ENCODE measurements at places on chromosomes 6 and 20. TPM values are rescaled to one million over a fixed set of nuclear protein-coding genes. Genes with fewer than 3 reads are reported as not detected.

MCM3 gene
- 151 TPM for total RNA-seq

IRAK1BP1 gene
- total RNA-seq: 1.7 TPM

ME1 gene
- 121 TPM for total RNA-seq

COX7A2 gene
- 381 TPM for total RNA-seq

SESN1 gene
- 25.3 TPM for total RNA-seq

STK4 gene
- 74.7 TPM for total RNA-seq

SMLR1 gene
- 8.4 TPM for total RNA-seq

Data from Caco-2 (cell line).